BE2C (cell line): ENCODE measurements at places on chromosomes 1 and 21.

GRCh38 chr21:16069178-16070112 is 339.7 kb downstream of the USP25 start:
- no peak for DNase-seq

- no peak for DNase-seq
Observed at GRCh38 chr21:40847951-40848350, 993 bp upstream of the DSCAM start.

DNA sequence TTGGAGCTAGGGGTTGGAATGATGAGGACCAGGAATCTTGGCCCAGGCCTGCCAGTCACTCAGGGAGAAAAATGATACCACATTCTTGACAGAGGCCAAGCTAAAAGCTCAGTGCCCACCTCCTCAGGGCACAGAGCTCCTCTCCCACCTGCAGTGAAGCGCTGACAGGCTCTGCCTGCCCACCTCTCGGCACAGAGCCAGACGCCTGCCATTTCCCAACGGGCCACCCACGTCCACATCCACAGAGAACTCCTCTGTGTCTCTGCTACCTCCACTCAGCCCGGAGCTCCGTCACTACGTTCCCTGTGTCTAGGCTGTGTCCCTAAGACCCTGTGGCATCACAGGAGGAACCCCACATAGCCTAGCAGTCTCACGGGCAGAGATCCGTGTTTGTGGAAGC is 60.8 kb downstream of the MRPL37 start:
- no peak for DNase-seq

DNA sequence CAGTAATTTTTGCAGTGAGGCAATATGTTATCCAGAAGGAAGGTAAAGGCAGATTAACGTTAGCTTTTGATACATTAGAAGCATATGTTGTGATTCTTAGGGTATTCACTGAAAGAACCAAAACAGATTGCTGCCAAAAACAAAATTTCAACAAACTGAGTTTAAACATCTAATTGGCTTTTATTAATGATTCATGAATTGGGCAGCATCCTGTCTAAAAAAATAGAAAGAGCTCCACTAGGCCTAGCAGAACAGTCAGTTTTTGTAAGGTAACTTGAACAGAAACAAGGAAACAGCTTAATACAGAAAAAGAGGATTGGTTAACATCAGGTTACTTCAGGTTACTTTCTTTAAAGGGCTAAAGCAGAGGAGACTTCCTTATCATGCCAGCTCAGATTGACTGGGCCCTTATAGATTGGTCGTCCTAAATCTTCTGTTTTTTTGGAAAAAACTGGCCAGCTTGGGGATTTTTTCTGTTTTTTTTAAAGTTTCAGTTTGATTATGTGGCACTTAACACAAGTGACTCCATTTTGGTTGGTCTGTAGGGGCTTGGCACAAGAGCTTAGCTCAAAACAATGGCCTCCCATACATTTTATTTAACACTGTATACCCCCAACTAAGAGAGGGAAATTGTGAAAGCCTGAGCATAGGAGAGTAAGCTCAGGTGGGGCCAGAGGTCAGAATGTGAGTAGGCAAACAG is 36.8 kb upstream of the GALNT2 start:
- no peak for DNase-seq

- no peak for DNase-seq
Observed at GRCh38 chr1:21121764-21122471, 54.8 kb downstream of the EIF4G3 start.

- no peak for DNase-seq
Observed at GRCh38 chr21:45900034-45900868, 81.3 kb upstream of the COL6A1 start.

- no peak for DNase-seq
Observed at GRCh38 chr1:111911776-111912515, 77.5 kb downstream of the KCND3 start.

- DNase-seq, result no peak
Observed at GRCh38 chr1:169604781-169605560, 18.7 kb upstream of the F5 start.

DNA sequence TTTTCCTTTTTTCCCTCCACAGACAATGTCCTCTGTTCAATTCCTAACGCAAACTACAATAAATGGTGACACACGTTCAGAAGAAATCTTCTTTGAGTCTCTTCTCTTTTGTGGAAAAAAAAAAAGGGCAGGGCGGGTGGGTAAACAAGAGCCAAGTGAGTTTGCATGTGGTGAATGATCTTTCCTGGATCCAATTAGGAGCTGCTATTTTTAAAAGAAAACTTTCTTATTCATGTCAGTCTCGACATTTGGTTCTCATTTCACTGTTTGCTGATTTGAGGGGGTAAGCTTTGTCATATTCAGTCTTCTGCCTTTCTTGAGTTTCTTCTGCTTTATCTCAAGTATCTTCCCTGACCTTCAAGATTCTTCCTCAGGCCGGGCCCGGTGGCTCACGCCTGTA is 29.2 kb upstream of the KIF1B start:
- DNase-seq, result no peak

- no peak for DNase-seq
Observed at GRCh38 chr1:193176113-193176512, 10.3 kb downstream of the B3GALT2 start.

GRCh38 chr1:161747801-161748200 is 1.8 kb upstream of the DUSP12 start:
- DNase-seq, result no peak

DNA sequence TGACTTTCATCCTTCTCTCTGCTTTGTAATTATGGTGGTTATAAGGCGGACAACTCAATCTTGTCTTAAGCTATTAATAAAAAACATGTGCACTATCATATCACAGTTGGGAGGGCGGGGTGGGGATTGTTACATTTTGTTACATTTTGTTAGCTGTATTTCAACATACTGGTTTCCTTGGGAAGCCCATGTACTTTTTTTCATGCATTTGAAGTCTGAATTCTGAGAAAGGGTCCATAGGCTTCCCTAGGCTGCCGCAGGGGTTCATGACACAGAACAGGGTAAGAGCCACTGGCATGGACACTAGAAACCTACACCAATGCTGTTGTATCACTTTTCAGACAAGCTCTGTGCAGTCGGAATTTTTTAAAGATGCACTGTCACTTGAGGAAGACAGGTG is 178.8 kb downstream of the ETS2 start:
- DNase-seq, result no peak

DNA sequence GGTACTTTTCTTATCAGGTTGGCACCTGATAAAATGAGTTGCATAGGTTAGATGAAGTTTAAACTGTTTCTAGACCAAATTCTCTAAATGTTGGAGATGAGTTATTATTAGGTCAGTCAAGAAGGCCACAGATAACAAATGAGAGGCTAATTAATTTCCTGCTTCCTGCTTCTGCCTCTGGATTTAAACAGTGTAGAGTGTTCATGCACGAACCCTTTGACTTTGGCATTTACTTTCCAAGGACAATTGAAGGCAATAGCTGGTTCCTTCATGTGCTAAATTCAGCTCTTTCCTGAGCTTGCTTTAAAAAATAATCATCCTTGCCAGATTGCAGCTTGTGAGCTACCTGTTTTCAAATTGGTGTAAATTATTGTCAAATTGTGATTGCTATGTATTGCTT is 80.6 kb downstream of the RASAL2 start:
- no peak for DNase-seq

GRCh38 chr1:114524944-114525343 is 13.9 kb upstream of the TRIM33 start:
- no peak for DNase-seq

- DNase-seq, result no peak
Observed at GRCh38 chr1:173285048-173285447, 77.9 kb upstream of the TNFSF4 start.

DNA sequence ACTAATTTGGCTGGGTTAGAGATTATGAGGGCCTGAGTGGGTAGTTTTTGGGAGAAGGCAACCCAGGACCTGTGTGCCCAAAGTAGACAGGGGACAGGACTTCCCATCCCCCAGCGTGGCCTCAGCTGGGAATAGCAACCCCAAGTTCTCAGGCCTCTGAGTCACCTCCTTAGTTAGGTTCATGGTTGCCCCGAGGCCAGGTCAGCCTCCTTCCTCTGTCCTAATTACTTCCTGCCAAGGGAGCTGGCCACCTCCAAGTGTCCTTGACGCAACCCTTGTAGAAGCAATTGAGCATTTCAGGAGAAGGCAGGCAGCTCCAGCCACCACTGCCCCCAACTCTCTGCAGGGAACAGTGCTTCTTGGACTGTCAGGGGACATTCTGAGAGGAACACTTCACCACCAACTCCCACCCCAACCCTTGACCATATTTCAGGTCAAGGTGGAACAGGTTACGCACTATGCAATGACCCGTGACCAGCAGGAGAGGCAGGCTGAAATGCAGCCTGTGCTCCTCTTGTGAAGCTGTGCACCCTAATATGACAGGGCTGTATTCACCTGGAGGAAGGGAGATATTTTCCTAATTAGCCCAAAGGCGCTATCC is 5.1 kb upstream of the NT5C1A start:
- DNase-seq, result no peak

- DNase-seq, result no peak
Observed at GRCh38 chr1:246329900-246330299, 177.2 kb downstream of the SMYD3 start.

- no peak for DNase-seq
Observed at GRCh38 chr1:71640116-71640515, 559.3 kb upstream of the ZRANB2 start.

GRCh38 chr1:143699115-143699514 is 272.7 kb downstream of the FAM72C start:
- DNase-seq, result no peak

- peak; percentile 79 for DNase-seq
Observed at GRCh38 chr1:202192770-202193613, 607 bp upstream of the LGR6 start.

DNA sequence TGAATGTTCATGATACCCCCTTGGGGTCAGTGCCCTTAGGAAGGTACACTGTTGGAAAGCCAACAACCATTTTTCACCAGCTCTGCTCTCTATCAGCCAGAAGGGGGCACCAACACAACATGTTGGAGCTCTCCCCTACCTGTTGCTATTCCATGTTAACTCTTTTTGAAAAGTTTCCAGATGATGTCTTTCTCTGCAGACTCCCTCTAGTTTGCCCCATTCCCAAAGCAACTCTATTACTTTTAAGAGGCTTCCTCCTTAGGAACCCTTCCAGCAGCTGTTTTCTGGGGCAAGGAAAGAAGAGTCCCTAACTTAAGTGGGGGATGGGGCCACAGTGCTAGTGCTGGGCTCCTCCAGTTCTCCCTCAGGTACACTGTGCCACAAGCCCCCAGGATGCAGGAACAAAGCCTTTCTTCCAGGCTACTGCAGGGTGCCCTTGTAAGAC is 22.9 kb upstream of the NDC1 start:
- peak; percentile 32 for DNase-seq

- no peak for DNase-seq
Observed at GRCh38 chr1:203558064-203558760, 64.3 kb downstream of the OPTC start.

GRCh38 chr1:150552911-150553289 is 3.7 kb downstream of the ADAMTSL4 start:
- DNase-seq, result no peak

DNA sequence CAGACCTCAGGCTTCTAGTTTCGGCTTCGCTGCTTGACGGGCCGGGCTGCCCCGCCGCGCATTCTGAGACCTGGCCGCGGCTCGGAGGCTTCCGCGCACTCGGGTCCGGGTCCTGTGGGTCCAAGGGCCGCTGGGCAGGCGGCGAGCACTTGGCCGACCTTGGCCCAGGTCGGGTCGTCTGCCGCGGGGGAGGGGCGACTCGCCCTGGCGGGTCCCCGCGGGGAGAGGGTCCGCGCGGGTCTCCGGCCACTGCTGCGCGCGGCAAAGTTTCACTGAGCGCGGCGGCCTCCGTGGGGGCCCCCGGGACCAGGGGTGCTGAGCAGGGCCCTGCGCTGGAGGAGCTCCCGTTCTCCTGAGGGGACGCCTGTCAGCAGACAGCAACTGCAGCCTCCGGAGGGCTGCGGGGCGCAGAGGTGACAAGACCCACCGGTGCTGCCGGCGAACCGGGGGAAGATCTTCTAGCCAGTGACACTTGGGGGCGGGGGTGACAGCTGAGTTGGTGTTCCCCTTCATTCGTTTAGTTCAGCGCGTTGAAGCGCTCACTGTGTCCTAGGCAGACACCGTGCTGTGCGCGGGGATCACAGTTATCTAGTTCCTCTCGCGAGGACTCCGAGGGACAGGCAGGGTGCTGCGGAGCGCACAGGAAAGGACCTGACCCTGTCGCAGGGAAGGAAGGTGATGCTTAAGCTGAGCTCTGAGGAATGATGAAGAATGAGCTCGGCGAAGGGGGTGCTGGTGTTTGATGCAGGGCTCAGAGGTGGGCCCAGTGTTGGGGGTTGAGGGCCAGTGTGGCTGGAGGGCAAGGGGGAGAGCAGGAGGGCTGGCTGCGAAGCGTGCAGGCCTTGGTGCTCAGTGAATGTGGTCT is 725 bp downstream of the MTFR1L start:
- DNase-seq, result peak; percentile 44

- DNase-seq, result no peak
Observed at GRCh38 chr21:39454949-39455668, 3.3 kb downstream of the SH3BGR start.

GRCh38 chr1:153745417-153745816 is 17.6 kb downstream of the INTS3 start:
- no peak for DNase-seq

- peak; percentile 77 for DNase-seq
Observed at GRCh38 chr1:212635141-212635631, 26.6 kb downstream of the ATF3 start.

- DNase-seq, result no peak
Observed at GRCh38 chr1:29744684-29745490, 508.6 kb downstream of the PTPRU start.

GRCh38 chr1:45326627-45327623 is at the start of gene HPDL:
Gene HPDL, plus strand, starts transcription at chr1:45326895. Its CDS starts 254 bp downstream, at chr1:45327149.
- peak; percentile 76 for DNase-seq

- no peak for DNase-seq
Observed at GRCh38 chr1:244897476-244898254, 33.3 kb upstream of the HNRNPU start.

GRCh38 chr1:229334716-229335115 is 8.1 kb downstream of the CCSAP start:
- DNase-seq, result no peak

- DNase-seq, result no peak
Observed at GRCh38 chr1:224761245-224761644, 145.1 kb downstream of the CNIH3 start.

- DNase-seq, result no peak
Observed at GRCh38 chr1:31703431-31704270, at the start of gene COL16A1. Gene COL16A1, minus strand, starts transcription at chr1:31704017. Its CDS starts 1,824 bp downstream, at chr1:31702193.

DNA sequence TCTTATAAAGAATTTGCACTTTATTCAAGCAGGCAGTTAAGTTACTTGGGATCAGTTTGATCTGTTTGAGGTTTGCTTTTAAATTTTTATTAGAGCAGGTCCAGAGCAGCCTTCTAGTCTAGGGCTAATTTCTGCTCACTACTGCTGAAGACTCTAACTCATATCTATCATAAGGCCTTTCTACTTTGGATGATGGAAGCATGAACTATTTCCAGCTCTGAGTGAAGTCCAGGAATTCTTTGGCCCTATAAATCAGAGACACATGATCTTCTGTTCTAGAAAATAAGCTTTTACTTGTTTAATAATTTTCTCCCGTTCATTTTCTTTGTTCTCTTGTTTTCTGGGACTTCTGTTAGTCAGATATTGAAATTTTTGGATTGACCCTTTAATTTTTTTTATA is 14.7 kb downstream of the NIBAN1 start:
- no peak for DNase-seq

GRCh38 chr1:234120327-234120944 is 216.0 kb downstream of the SLC35F3 start:
- DNase-seq, result no peak

GRCh38 chr1:174413632-174414031 is 34.1 kb upstream of the GPR52 start:
- DNase-seq, result peak; percentile 20

- DNase-seq, result no peak
Observed at GRCh38 chr1:3140437-3140836, 71.4 kb downstream of the PRDM16 start.
